ENCODE measurements at places on chromosomes 6 and 20.

GRCh38 chr20:31861385-31862156 lies 8.8 kb downstream of the DUSP15 start:
- peak; percentile 48 for DNase-seq

- DNase-seq, result no peak
These were observed 926.4 kb upstream of the SLC35B3 start for GRCh38 chr6:9361749-9362148.

DNA sequence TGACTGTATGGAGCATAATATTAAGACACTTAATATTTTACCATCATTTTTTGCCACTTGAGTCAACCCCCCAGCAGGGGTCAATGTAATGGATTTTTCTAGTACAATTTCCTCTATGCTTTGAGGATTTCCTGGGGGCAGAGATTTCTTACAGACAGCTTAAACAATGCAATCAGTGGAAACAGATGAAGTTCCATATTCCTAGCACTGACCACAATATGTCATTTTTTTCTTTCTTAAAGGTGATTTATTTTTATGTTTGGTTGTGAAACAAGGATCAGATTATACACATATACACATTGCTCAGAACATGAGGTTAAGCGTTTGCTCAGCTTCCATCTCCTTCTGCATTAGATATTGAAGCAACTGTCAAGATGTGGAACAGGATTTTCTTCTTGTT lies 82.0 kb upstream of the ID4 start:
- no peak for DNase-seq

GRCh38 chr20:45611054-45611453 lies 18.5 kb upstream of the WFDC10A start:
- DNase-seq, result no peak

Measured in T follicular helper cell (primary cell).